ENCODE measurements at places on chromosomes 4 and X.

DNA sequence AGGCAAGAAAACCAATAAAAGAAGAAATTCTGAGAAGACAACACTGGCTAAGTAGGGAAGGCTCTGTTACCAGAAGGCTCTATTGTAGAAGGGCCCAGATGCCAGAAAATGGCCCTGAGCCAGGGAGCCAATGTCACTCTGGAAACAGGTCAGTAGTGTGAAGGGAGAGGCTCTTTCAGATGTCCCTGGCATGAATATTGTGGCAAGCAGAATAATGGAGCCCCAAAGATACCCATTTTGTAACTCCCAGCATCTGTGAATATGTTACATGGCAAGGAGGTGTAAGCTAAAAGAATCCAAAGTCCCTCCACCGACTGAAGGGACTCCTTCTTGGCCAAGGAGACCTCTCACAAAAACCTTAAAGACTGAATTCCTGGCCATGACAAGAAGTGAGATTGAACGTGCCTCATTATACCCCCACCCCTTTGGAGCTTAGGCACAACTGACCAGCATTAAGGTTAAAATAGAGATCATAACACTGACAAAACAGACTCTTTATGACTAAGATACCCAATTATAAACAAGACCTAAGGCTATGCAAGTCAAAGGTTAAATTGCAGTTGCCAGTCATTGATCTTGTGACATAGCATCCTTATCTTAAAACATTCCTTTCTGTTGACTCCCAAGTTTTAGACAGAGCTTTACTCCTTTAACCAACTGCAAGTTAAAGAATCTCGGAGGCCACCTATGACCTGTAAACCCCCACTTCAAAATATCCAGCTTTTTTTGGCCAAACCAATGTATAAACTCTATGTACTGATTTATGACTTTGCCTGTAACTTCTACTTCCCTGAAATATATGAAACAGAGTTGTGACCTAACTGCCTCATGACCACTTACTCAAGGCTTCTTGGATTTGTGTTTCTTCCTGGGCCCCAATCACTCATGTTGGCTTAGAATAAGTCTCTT is 42.2 kb upstream of the SMIM10 start:
- DNase-seq, result no peak

- DNase-seq, result no peak
These were observed 271.8 kb upstream of the ARX start for GRCh38 chrX:25287521-25287920.

- DNase-seq, result no peak
These were observed 32.2 kb downstream of the SGMS2 start for GRCh38 chr4:107856901-107857300.

GRCh38 chr4:120704538-120704937 is 218.0 kb downstream of the PRDM5 start:
- no peak for DNase-seq

- DNase-seq, result no peak
These were observed 605.9 kb upstream of the DIPK2B start for GRCh38 chrX:45806410-45807121.

Data from frontal cortex (tissue), 4 donors.